HFFc6 (cell line): ENCODE measurements at places on chromosomes 3 and 15. TPM values are rescaled to one million over a fixed set of nuclear protein-coding genes. Genes with fewer than 3 reads are reported as not detected.

DNA sequence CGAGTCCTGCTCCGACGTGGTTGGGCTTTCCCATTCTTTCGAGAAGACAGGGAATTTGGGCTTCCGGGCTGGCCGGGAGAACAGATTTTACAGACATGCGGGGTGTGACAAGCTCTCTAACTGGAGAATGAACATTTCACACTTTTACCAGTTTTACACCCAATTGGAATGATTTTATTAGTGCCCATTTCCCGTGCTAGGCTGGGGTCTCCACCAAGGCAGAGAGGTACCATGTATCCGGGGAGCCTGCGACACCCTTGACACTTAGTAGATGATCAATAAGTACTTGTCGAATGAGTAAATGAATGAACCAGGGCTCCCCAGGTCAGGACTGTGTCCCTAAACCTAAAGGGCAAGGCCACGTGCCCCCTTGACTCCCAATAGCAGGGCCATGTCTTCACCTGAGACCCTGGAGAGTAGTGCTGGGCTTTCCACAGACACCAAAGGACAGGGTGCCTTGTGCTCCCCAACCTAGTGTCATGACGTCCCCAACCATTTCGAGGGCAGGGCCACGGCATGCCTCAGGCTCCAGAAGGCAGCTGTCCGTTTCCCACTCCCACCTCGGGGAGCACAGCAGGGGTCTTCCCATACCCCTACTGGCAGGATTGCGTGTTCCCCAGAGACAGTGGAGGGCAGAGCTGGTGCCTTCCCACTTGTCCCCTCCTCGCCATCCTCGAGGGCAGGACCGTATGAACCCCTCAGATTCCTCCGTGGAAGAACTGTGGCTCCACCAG lies 679 bp upstream of the MYD88 start:
- no peak for DNase-seq

GRCh38 chr15:55183679-55184078 lies 13.1 kb downstream of the RSL24D1 start:
- no peak for DNase-seq

DNA sequence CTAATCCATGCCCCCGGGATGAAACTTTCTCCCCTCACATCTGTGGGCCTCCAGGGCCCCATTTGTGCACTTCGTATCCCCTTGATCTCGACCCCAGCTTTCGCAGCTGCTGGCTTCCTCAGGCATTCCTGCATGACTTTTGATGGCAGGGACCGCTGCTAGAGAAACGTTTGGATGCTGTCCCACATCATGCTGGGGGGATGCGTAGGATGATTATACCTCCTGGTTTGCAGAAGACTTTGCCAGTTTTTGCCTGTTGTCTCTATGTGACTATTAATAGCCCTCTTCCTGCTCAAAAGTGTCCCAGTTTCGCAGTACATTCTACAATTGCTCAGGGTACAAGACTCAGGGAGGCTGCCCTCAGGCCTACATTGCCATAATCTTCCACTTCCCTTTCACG lies 10.4 kb upstream of the KCNAB1 start:
- no peak for DNase-seq

DNA sequence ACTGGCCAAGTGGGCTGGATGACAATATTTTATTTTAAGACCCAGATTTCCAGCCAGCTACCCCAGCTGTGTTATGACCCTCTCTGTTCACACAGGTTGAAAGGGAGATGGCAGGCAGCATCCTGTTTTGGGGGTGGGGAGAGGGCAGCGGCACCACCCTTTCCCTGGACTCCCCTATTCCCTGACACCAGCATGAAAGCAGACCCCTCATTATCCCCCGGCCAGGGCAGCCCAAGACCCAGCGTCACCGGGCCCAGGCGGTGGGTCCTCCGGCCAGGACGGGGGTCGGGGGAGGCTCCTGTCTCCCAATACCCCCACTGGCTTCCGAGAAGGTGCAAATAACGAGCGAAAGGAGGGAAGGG lies 127.6 kb upstream of the MEF2A start:
- no peak for DNase-seq

Gene DLG1
- 70.1 to 75.4 TPM (median 70.6 TPM) in 3 replicates for total RNA-seq
